HAP-1 (cell line): ENCODE measurements at places on chromosomes 5 and 9.

DNA sequence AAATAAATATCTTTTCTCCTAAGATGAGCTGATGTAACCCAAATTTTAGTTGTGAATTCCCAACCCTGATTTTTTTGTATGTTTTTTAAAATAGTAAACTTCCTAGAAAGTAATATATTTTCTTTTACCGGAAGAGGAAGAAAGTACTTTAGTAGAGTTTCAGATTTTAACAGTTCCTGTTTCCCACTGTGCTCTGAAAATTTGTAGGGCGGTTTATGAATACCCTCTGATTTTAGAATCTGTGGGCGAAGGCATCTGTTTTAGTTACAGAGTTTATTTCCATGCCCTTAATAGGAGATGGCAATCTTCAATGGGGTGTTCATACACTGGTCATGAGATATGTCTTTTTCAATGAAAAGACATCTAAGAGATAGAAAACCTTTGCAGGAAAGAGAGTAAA lies 3.7 kb upstream of the HOMER1 start:
- no peak for DNase-seq

- peak; percentile 71 for DNase-seq
Measured at GRCh38 chr9:111661150-111661801, at the start of gene GNG10. GNG10 (plus strand) TSS chr9:111661605; CDS start chr9:111661635, 30 bp downstream.

- no peak for DNase-seq
Measured at GRCh38 chr5:175692996-175693710, 35.3 kb downstream of the HRH2 start.

- DNase-seq, result no peak
Measured at GRCh38 chr5:32932241-32932935, 221.3 kb downstream of the NPR3 start.

DNA sequence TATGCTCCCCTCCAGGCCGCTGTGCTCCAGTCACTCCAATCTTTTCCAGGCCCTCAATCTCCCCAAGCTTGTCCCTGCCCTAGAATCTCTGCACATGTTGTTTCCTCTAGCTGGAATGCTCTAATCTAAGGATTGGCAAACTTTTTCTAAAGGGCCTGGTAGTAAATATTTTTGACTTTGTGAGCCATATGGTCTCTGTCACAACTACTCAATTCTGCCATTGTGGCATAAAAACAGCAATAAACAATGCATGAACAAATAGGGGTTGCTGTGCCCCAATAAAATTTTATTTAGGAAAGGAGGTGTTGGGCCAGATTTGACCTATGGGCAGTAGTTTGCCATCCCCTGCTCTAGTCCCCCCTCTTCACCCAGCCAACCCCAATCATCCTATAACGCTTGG lies 150.5 kb upstream of the LRRTM2 start:
- DNase-seq, result no peak

GRCh38 chr5:55594671-55595070 lies 59.9 kb upstream of the PLPP1 start:
- no peak for DNase-seq

- DNase-seq, result peak; percentile 45
Measured at GRCh38 chr9:14030375-14031059, 283.4 kb downstream of the NFIB start.
